ENCODE measurements at places on chromosomes 5 and 9.

DNA sequence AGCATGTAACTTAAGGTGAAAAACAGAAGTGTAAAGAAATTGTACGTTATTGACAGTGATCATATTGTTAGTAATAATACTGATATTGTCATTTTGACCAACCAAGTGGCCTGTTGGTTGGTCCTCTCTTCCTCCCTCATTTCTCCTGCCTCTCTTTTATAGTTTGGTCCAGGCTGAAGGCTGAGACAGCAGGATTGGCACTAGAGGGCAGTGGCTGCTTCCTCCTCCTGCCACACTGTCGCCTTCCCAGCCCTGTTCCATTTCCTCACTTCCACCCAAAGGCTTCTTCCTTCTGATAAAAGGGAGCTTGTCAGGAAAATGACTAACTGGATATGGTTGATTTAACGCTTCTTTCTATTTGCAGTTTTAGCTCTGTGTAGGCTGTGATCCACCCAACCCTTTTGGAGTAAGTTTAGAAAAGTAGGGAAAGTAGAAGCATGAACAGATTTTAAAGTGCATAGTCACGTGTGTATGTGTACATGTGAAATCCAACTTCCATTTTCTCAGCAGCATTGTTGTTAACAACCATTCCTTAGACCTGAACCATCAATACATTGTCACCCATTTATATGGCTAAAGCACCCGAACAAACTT is 35.6 kb downstream of the PTCD2 start:
- no peak for DNase-seq

- no peak for DNase-seq
Measured at GRCh38 chr9:4066120-4066519, 233.7 kb downstream of the GLIS3 start.

DNA sequence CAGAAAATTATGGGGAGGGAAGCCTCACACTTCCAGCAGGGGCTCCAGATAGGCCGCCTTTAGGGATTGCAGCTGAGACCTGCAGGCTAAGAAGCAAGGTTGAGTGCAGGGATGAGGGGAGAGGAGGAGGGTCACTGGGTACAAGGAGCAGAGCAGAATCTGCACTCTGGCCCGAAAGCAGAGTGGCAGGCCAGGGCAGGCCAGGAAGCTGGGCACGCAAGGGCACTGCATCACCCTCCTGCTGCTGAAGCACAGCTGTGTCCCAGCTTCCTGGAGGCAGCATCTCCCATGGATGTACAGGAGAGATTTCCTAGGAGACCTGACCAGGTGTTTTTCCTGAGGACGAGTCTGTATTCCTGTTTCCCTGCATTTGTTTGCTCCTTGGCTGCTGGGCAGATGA is 92.1 kb downstream of the SYK start:
- no peak for DNase-seq

GRCh38 chr9:19493174-19493811 is 84.5 kb downstream of the ACER2 start:
- DNase-seq: peak; percentile 22

GRCh38 chr9:111016426-111017045 is 21.7 kb downstream of the LPAR1 start:
- DNase-seq: no peak

DNA sequence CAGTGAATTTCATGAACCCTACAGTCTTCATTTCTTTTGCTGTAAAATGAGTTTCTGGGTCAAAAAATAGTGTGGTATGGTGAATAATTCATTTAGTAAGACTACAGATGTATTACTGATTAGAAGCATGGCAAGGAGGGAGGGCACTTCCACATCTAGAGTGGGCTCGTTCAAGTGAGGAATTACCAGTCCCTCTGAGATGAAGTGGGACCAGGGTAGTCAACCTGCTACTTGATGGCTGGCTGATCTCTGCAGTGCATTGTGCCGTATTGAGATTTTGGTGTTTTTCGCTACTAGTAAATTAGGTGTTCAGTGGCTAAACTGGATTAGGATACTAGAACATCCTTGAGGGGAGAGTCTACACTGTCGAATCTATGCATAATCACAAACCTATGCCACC is 10.8 kb downstream of the CDC37L1 start:
- no peak for DNase-seq

GRCh38 chr9:11135851-11136250 is 523.0 kb upstream of the PTPRD start:
- no peak for DNase-seq

DNA sequence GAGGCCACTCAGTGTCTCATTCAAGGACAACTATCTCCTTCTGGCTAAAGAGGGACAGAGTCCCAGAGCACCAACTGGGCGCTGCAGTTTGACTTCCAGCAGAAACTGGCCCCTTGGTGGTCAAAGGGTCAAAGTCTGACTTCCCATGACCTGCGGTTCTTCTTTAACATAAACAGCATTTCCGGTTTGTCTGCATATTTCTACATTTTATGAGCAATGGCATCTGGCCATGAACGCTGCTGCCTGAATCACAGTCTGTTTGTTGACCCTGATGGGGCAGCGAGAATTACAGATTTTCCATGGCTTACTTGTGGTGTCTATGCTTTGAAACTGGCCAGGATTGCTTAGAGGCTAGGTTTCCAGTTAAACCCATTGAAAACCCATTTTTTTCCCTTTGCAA is 1.3 kb downstream of the TNFSF15 start:
- DNase-seq: no peak

- DNase-seq: no peak
Measured at GRCh38 chr5:51202161-51202560, 181.1 kb upstream of the ISL1 start.

DNA sequence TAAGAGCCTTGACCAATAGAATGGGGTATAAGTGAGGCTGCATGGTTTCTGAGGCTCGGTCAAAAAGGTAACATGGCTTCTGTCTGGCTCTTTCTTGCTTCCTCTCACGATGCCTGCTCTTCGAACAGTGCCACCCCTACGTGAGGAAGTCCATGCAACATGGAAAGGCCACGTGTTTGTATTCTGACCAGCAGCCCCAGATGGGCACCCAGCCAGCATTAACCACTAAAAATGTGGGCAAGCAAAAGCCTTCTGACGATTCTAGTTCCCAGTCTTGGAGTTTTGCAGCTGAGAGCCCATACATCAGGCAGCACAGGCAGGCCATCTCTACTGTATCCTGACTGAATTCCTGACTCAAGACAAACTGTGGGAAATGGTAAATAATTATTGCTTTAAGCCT is 24.2 kb upstream of the NREP start:
- DNase-seq: no peak

DNA sequence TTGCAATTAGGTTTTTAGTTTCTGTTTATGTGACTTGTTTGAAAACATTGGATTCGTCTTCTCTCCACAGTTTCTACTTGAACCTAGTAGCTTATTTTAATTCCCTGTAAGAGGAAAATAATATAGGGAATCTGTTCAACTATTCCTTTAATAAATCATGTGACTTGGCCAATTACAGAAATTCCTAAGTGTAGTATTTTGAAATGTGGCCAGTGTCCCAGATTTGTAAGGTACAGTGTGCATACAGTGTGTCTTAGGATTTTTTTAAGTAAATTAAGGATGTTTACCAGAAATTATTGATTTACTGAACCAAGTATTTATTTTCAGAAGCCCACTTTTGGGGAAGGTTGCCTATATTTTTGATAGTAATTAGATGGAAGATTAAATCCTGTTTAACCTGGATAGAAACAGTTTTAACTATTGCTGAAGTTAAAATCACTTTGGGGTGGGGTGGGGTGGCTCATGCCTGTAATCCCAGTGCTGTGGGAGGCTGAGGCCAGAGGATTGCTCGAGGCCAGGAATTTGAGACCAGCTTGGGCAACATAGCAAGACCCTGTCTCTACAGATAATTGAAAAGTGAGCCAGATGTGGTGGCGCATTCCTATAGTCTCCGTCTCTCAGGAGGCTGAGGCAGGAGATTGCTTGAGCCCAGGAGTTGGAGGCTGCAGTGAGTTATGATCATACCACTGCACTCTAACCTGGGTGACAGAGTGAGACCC is 36.9 kb downstream of the G3BP1 start:
- DNase-seq: no peak

- peak; percentile 33 for DNase-seq
Measured at GRCh38 chr9:133532937-133533668, 1.4 kb upstream of the ADAMTSL2 start.
